Activated CD4-positive, CD25-positive, alpha-beta regulatory T cell (primary cell): ENCODE measurements at places on chromosomes 4 and X.

GRCh38 chr4:45363931-45364330, 637.6 kb upstream of the GNPDA2 start:
- no peak for DNase-seq

DNA sequence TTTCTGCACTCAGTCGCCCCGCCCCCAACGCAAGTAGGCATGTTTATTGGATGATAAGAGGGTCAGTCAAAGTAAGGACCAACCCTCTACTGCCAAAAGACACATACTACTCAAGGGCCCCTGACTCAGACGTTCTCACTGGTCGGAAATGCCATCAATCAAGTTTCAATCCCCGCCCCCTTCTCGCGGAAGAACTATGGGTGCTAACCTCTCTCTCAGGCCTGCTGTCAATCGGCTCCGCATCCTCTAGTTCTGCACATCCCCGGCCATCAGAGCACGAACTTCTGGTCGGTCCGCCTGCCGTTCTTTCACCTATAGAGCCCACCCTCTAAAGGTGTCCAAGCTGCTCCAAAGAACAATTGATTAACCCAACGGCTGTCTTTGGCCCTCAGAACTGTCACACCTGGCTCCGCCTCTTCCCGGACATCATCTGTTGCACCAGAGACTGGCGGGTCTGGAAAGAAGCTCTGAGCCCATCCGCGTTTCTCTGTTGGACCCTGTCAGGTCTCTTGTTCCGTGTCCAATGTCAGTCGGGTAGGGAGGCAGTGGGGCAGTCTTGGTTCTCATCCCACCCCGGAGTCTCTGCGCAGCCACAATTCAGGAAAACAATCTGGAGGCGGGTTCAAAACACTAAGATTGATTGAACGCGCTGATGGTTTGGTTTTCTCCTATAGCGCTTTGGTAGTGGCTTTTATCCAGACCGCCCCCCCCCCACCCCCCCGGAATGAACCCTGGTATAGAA, 15.2 kb downstream of the NDUFB11 start:
- peak; percentile 64 for DNase-seq

DNA sequence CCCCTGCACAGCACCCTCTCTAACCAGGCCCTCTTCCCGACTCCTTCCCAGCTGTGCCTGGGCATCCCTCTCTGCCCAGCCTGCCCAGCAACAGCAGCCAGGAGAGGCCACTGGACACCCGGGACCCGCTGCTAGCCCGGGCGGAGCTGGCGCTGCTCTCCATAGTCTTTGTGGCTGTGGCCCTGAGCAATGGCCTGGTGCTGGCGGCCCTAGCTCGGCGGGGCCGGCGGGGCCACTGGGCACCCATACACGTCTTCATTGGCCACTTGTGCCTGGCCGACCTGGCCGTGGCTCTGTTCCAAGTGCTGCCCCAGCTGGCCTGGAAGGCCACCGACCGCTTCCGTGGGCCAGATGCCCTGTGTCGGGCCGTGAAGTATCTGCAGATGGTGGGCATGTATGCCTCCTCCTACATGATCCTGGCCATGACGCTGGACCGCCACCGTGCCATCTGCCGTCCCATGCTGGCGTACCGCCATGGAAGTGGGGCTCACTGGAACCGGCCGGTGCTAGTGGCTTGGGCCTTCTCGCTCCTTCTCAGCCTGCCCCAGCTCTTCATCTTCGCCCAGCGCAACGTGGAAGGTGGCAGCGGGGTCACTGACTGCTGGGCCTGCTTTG, 1.1 kb downstream of the AVPR2 start:
- DNase-seq = no peak

- DNase-seq = no peak
Measured at GRCh38 chrX:3638280-3638873, 75.1 kb downstream of the PRKX start.

DNA sequence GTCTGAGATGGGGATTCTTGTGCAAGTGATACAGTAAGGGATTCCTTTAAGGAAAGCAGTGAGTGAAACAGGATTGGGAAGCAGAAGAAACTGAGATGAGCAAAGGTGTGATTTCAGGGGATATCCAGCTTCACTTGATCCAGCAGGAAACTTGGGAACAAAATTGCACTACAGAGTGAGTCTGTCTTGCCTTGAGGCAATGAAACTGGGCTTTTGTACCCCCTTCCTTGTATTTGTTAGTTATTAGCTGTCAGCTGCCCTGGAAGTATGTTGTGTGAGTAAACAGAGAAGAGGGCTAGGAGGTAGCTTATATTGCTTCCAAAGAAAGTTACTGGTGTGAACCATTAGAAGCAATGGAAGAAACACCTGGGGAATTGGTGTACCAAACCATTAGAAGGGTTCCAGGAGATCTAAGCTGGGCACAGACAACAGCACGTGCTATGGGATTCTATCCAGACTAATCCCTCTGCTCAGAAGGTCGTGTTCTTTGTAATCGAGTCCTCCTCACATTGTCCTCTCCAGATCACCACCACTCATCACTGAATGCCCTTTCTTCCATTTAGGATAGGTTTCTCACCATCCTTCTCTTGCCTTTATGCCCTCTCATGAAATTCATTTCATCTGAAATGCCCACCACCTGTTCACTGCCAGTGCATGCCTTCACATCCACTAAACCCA, 76.0 kb downstream of the PDLIM5 start:
- DNase-seq = no peak

DNA sequence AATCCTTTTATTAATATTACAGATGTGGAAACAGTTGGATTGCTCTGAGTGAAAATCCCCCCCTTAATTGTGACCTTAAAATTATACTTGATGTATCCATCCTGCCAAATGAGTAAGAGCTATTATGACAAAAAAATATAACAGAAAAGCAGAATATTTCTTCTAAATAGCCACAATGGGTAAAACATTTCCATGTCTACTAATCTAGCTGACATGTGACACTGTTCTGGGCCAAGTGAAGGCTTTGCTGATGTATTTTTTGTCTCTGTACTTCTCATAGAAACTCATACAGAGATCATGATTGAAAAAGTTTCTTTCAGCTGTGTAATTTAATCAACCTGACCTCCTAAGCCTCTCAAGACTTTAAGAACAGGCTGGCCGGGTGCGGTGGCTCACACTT, 569.1 kb upstream of the ZFP42 start:
- no peak for DNase-seq

DNA sequence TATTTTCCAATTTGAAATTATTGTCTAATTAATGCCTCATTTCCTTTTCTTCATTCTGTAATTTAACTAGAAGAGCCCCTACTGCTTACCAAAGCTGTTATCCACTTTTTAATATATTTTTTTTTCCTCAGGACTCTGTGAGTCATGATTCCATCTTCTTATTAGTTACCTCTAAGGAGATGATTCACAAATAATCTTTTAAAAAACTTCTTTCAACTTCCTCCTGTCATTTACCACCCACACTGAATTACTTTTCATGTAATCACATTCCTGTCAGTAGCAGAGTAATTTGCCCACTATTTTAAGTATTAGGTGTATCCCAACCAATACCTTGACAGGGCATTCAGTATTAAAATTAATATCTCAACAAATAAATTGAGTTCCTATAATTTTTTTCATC, 470.9 kb upstream of the ADGRL3 start:
- DNase-seq = no peak

GRCh38 chr4:30924495-30924894, 204.3 kb downstream of the PCDH7 start:
- DNase-seq = no peak

DNA sequence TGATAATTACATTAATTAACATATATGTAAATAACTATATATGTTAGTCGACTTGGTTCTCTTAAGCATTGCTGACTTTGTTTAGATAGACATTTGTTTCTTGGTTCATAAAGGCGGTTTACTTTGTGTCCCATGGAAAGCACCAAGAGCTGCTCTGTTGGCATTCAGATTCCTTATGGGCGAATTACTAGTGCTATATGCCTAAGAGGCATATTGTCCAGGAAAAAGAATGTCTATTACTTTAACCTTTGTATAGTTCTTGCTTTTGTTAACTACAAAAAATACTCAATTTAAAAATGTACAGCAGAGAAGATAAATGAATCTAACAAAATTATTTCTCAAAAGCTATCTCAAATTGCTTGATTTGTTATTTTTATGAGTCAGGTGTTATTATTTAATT, 532.8 kb downstream of the FAT4 start:
- no peak for DNase-seq

DNA sequence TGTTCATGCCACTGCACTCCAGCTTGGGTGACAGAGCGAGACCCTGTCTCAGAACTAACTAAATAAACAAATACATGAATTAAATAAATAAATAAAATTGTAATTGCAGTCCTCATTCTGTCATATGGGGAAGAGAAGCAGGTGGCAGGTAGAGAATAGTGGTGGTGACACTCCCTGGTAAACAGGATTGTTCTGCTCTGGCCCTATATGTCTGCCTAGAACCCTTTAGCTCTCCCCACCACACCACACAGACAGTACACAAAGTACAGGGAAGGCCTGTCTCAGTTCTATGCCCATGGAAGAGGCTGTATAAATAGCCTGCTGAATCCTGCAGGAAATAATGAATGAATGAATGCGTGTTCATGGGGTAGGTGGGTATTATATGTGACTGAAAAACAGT, 117.7 kb downstream of the CEP135 start:
- no peak for DNase-seq

DNA sequence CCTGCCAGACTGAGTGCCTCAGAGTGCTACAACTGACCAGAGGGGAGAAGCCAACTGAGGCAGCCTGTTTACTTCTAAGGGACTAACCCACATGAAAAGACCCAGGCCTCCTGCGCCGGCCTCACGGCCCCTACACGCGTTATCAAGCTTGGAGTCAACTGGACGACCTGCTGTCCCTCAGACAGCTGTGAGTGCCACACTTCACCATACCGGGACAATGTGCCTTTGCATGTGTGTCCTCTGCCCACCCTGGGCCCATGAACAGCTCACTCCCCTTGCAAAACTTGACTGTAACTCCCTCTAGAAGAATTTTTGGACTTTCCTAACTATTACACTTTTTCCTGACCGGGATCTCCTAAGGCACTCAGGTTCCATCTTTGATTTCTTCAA, 1.8 kb downstream of the NOP14 start:
- DNase-seq = no peak

DNA sequence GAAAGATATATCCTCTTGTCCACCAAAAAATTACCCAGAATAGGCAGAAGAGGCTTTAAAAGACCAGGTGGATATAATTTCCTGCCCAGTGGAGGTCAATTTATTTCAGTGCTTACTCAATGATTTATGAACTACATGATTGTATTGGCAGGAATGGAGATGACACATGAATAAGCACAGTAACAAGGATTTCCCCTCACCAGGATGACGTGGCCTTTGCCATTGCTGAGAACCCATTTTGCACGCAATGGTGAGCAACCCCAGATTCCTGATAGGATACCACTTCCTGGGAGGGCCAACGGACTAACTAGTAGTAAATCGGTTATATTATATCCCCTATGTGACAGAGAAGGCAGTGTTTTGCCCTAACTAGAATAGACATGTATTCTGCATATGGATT, 11.6 kb upstream of the TTC29 start:
- DNase-seq = no peak

- no peak for DNase-seq
Measured at GRCh38 chr4:8874896-8875680, 3.4 kb upstream of the HMX1 start.

GRCh38 chrX:3244955-3245354, 101.5 kb downstream of the MXRA5 start:
- DNase-seq = no peak

GRCh38 chr4:105191621-105192210, 45.0 kb downstream of the TET2 start:
- no peak for DNase-seq

GRCh38 chrX:21932292-21933002, 8.1 kb upstream of the SMS start:
- no peak for DNase-seq

- no peak for DNase-seq
Measured at GRCh38 chr4:57291911-57292310, 181.7 kb upstream of the IGFBP7 start.

DNA sequence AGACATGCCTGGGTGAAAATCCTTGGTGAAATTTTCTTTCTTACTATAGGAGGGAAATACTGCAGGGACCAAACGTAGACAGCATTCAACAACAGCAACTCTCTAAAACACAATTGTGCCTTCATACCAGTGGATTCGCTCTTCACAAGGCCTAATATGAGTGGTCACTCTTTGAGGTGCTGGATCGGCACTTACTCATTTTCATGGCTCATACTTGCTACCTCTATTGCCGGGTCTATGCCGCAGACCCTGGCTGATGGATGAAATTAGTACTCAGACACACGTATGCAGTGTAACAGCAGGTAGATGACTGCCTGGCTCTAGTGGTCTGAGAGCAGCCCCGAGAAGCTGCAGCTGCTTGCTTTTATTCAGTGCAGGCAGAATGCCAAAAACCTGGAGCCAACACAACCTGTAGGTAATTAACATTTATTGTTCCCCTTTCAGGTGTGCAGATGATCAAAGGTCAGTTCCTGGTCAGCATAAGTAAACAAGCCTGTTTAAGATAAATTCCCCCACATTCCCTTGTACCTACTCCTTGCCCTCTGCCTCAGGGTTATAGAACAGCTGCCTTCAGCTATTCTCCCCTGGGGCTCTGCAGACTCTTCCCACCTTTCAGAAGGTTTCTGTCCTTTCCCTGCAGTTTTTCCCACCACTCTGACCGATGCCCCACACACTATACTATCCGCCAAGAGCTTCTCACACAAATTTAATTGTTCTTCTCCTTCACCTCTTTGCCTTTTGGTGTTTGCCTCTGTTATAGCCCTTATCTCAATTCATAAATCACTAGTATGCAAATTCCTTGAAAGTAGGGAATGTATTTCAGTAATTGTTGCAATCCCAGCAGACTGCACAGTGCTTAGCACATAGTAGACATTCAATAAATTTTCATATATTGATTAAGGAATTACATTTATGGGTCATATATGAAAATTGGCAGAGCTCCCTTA, 210.0 kb downstream of the SPANXN3 start:
- DNase-seq = no peak

DNA sequence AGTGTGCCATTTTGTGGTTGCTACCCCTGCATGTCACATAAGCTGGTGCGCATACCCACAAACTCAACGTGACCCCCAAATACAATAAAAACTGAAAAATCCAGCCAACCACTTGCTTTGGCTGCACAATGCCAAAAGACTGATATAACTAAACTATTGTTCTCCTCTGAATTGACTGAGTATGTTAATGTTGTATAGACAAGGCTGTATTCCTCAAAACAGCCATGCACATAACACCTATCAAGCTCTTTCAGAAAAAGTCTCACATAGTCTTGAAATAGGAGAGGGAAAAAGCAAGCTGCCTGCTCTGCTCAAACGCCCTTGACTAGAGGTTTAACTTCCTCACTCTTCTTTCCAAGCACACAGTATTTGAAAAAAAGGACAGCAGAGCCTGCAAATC, 126.4 kb upstream of the NOCT start:
- DNase-seq = no peak

GRCh38 chr4:168737806-168738172, 240.9 kb downstream of the PALLD start:
- no peak for DNase-seq

DNA sequence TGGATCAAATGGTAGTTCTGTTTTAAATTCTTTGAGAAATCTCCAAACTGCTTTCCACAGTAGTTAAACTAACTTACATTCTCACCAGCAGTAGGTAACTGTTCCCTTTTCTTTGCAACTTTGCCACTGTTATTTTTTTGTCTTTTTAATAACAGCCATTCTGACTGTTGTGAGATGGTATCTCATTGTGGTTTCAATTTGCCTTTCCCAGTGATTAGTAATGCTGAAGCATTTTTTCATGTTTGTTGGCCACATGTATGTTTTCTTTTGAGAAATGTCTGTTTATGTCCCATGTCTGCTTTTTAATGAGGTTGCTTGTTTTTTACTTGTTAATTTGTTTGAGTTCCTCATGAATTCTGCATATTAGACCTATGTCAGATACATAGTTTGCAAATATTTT, 198.8 kb downstream of the RAB28 start:
- DNase-seq = no peak
